ENCODE measurements at places on chromosomes 2 and 18.

DNA sequence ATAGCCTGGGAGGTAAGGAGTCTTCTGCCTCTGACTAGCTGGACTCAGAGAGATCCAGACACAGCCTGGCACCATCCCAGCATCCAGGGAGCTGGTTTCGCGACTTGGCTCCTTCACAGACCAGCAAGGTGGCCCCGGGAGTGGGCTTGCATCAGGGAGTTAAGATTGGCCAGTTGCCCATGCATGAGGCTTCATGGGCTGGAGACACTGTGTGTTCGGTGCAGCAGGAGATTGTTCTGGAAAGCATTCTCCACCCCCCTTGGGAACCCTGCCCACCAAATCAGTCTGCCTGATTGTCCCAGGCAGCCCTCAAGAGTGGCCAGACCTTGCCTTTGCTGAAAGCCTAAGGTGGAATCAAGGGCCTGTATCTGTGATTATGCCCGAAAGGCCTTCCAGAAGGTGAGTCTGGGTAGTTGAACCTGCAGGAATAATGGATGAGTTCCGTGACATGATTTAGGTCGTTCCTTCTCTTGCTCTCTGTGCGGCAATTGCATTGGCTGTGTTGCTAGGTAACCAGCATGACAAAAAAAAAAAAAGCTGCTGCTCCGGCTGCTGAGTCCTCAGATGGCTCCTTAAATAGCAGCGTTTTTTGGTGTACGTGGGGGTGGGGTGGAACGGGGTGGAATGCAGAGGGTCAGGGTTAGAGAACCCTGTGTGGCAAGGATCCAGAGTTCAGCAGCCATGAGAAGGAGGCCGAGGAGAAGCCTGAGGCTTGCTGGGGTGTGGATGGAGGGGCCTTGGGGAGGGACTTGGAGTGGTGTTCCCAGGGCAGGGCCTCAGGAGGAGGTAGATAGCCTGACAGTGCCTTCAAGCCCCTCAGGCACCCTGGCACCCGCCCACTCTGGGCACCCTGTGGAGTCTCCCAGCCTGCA is 93.0 kb upstream of the MCFD2 start:
- DNase-seq: no peak

DNA sequence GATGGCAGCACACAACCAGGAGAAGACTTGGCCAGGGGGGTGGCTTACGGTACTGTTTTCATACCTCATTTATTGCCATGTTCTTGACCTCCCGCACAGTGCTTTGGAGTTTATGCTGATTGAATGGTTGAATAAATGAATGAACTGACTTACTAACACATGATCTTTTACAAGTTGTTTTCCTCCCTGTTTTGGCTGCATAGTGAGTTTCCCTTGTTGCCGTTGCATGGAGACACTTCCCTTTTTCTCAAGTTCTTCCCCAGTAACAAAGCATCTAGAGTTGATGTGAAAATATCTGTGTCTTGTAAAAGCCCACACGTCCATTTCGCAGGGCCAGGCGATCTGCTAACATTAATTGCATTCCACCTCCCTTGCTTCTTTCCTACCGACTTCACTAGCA is 35.7 kb upstream of the RAB1A start:
- no peak for DNase-seq

GRCh38 chr18:54967786-54968185 is 8.5 kb upstream of the CCDC68 start:
- no peak for DNase-seq

GRCh38 chr2:225334514-225334913 is 65.0 kb upstream of the NYAP2 start:
- DNase-seq: no peak

DNA sequence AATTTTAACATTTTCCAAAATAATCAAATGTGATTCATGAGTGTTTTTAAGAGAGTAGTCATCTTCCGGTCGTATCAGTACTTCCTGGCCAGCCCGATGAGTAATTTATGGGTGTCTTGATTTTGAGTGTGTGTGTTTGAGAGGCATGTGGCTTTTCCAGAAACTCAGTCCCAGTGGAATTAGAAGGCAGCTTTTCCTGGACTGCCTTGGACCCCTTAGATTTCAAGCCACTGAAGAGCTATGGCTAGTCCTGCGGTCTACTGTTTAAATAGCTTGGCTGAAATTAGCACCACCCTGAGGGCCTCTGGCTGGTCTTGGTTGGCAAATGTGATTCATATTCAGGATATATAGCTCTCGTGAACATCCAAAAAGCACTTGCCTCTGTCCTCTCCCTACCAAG is 59.4 kb downstream of the HK2 start:
- no peak for DNase-seq

- DNase-seq: no peak
These were observed 110.0 kb upstream of the STPG4 start for GRCh38 chr2:47265158-47265557.

- DNase-seq: no peak
These were observed 48.8 kb downstream of the MAPRE2 start for GRCh38 chr18:35089891-35090550.

DNA sequence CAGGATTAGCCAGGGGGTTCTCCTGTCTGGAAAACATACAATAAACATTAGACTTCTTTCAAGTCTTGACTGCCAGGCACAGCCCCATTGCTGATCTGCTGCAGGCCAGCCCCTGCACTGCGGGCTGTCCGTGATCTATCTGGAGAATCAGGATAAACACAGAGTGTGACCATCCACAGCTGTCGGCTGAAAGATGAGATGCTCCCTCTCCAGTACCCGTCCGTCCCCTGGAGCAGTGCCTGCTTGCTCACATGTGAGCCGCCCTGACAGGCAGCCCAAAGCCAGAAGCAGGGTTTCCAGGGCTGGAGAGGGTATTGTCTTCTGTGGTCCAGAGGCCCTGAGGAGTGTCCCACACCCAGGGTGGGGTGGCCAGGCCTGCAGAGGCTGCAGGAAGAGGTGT is 46.1 kb upstream of the FOSL2 start:
- DNase-seq: no peak

DNA sequence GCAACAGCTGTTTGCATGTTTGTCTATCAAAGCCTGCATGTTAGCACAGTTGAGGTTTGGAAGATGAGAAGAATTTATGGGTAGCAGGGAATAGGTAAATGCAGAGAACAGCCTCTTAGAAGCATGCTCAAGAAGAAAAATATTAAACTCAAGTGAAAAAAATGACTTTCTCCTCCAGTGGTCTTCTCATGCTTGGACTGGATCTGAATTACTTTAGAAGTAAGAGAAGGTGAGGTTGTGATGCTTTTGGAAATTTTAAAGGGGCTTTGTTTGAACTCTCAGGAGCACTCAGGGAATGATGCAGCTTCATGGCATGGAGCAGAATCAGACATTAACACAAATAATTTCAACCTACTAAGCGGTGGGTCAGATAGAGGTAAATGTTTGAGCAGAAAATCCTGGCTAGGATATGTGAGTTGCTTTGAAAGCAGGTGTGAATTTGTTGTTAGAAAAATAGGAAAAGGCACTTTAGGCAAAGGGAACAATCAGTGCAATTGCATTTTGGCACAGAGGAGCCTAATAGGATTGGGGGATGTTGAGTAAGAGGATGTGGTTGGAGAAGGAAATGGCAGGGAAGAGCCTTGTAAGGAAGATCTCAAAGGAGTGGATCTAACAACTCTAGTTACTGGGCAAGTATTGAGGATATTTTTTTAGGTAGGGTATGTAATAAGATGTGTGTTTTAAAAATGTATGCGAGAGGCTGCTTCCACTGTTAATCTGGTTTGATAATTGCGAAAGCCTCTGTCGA is 76.3 kb downstream of the DDX1 start:
- no peak for DNase-seq

GRCh38 chr2:213229814-213230213 is 54.5 kb upstream of the SPAG16 start:
- DNase-seq: no peak

GRCh38 chr2:287911-288757 is at the start of gene ALKAL2:
Gene ALKAL2, minus strand, starts transcription at chr2:288091. Its CDS starts 256 bp downstream, at chr2:287835.
- no peak for DNase-seq

GRCh38 chr2:238441262-238442114 is 14.8 kb downstream of the ASB1 start:
- no peak for DNase-seq

- no peak for DNase-seq
These were observed 215.7 kb downstream of the DYSF start for GRCh38 chr2:71669058-71669456.

- DNase-seq: no peak
These were observed 71.4 kb upstream of the LDLRAD4 start for GRCh38 chr18:13147130-13147529.

DNA sequence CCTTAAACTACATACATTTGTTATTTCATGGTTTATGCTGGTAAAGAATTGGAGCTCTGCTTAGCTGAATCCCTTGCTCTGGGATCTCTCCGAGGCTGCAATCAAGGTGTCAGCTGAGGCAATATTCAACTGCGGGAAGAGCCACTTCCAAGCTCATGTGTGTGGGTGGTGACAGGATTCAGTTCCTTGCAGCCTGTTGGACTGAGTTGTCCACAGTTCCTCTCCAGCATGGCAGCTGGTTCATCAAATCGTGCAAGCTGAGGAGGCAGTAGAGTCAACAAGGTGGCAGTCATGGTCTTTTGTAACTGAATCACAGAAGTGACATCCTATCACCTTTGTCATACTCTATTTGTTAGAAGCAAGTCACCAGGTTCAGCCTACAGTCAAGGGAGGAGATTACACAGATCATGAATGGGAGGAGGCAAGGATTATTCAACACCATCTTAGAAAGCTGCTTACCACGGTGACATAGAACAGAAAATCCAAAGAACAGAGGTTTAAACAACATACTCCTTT is 56.9 kb downstream of the CTIF start:
- DNase-seq: no peak

- DNase-seq: no peak
These were observed 108.7 kb downstream of the EN1 start for GRCh38 chr2:118738524-118739308.

DNA sequence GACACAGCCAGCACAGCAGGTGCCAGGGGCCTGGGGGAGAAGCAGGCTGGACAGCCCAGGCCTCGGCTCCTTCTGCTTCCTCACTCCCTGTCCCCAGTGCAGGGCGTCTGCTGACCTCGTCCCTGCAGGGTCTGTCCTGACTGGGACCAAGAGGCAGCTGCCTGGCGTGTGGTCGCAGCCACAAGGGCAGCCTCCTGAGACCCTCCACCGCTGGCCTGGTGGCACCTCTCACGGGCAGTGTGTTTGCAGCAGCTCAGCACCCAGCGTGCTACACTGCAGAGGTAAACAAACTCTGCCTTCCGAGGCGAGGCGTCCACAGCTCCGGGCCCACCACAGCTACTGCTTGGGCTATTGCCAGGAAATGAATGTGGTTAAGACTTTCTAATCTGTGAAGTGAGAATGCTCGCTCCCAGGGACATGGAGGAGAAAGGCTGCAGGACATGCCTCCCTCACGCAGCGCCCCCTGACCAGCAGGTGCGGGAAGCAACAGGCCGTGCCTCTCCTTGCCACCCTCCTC is 46.1 kb upstream of the HPCAL1 start:
- DNase-seq: no peak

- DNase-seq: no peak
These were observed 6.0 kb downstream of the ITM2C start for GRCh38 chr2:230870544-230871360.

DNA sequence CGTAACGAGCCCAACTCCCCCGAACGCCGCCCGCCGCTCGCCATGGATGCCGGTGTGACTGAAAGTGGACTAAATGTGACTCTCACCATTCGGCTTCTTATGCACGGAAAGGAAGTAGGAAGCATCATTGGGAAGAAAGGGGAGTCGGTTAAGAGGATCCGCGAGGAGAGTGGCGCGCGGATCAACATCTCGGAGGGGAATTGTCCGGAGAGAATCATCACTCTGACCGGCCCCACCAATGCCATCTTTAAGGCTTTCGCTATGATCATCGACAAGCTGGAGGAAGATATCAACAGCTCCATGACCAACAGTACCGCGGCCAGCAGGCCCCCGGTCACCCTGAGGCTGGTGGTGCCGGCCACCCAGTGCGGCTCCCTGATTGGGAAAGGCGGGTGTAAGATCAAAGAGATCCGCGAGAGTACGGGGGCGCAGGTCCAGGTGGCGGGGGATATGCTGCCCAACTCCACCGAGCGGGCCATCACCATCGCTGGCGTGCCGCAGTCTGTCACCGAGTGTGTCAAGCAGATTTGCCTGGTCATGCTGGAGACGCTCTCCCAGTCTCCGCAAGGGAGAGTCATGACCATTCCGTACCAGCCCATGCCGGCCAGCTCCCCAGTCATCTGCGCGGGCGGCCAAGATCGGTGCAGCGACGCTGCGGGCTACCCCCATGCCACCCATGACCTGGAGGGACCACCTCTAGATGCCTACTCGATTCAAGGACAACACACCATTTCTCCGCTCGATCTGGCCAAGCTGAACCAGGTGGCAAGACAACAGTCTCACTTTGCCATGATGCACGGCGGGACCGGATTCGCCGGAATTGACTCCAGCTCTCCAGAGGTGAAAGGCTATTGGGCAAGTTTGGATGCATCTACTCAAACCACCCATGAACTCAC is 673 bp downstream of the PCBP1 start:
- DNase-seq: peak; percentile 36

DNA sequence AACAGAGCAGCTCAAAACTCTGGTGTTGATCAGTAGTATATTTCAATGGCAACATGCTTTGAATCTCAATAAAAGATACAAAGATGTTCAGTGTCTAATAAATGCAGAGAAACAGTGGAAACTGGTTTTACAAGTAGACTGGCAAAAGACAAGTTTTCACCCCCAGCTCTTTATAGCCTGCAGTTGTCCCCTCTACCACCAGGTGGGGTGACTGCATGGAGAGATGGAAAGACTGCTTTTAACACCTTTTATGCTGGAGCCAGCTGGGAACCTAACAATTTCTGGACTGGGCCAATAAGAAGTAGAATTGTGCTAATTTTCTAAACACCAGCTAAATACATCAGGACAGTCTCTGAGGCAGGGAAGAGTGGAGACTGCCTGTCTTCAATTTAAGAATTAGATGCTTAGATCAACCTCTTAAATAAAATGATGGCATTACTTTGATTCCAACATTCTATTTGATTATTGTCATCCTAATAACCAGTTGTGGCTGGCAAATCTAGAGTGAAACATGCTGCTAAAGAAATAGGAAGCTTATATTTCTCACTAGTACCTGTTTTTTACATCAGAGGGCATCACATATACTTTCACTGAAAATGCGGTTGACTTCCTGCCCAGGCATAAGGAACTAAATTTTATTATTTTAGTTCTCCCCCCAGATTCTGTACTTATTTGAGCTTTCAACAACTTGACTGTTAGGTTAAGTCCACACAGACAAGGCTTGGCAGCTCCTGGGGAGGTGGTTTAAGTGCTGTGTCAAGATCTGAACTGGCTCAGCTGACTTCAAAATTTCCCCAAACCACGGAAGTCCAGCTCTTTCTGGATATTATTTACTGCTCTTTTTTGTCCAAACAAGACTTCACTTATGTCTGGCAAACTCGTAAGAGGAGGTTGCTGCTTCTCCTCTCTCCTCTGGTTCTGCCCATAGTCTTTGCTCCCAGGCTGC is 140.5 kb downstream of the TPGS2 start:
- DNase-seq: peak; percentile 8

All from stimulated activated CD8-positive, alpha-beta memory T cell treated with anti-CD3 and anti-CD28 coated beads, Interleukin-2, amount 100 ng/mL, for 48 hours (primary cell).